ENCODE measurements at places on chromosomes 11 and 22.
A peak's percentile ranks its signal among the peaks of the same experiment; 100 is the strongest.

DNA sequence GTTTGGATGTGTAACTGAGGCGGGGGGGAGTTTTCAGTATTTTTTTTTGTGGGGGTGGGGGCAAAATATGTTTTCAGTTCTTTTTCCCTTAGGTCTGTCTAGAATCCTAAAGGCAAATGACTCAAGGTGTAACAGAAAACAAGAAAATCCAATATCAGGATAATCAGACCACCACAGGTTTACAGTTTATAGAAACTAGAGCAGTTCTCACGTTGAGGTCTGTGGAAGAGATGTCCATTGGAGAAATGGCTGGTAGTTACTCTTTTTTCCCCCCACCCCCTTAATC, 2.3 kb downstream of the MALAT1 start:
- no peak for DNase-seq

DNA sequence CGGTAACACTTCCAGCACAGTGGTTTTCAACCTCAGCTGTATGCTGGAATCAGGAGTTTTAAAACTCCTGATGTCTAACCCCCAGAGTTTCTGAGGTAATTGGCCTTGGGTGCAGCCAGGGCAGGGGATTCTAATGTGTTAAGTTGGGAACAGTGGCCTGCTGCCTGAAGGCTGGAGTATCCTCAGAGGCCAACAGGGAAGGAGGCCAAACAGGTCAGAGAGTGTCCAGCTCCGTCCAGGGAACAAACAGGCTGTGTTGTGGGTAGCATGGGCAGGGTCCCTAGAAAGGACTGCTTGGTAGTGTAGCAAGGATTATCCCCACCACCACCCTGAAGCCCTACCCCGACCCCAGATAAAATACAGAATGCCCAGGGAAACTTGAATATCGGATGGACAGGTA, 10.8 kb upstream of the DAGLA start:
- no peak for DNase-seq

DNA sequence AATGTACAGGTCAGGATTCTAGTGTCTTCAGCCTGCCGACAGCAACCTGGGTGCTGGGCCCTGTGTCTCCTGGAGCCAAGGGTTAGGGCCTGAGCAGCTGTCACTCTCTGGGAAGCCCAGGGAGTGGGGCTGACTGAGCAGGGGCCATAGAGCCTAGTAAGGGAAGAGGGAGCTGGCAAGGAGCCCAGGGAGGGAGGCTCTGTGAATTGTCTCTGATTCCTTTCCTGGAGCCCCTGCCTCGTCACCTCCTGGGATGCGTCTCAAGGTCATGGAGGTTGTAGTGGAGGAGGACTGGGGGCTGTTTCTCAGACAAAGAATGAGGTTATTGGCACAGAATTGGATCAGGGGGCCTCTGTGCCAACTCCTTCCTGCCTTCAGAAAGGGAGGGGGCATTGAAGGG, 11.8 kb downstream of the SOX10 start:
- DNase-seq, result no peak

DNA sequence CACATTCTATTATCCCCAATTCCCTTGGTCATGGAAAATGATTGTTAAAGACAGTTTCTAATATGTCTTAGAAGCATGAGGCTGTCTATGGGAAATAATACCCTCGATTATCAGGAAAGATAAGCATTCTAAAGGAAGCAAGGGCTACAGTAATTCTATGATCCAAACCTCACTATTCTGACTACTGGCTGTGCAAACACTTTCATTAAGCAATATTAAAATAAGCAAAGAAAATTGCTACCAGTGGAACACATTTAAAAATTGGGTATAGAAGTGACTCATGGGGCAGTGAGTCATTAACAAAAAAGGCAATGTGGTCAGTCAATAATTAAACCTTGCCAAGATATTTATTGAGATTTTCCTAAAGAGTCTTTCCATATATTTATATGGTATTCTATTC, 1415.2 kb upstream of the TENM4 start:
- DNase-seq, result no peak

- no peak for DNase-seq
These were observed 59.7 kb downstream of the MICAL3 start for GRCh38 chr22:17964643-17965042.

GRCh38 chr22:25120093-25120561, 79.5 kb upstream of the CRYBB3 start:
- DNase-seq, result no peak

DNA sequence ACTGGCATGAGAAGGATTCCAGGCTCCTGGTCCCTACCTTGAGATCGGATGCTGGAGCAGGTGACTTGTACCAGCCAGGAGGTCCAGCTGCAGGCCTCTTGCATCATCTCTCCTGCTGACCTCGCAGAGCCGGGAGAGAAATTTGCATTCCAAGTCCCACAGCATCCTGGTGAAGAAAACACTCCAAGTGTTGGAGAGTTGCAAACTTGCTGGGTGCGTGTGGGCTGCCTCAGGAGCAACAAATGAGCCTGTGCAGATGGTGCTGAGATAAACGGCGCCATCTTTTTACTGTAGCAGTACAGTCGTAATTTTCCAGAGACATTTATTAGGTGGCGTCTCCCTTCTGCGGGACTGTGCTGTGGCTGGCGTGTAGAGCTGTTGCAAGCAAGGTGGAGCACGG, 32.1 kb upstream of the ZBTB16 start:
- DNase-seq, result no peak

- no peak for DNase-seq
These were observed 42.3 kb upstream of the CCDC188 start for GRCh38 chr22:20192972-20193760.

DNA sequence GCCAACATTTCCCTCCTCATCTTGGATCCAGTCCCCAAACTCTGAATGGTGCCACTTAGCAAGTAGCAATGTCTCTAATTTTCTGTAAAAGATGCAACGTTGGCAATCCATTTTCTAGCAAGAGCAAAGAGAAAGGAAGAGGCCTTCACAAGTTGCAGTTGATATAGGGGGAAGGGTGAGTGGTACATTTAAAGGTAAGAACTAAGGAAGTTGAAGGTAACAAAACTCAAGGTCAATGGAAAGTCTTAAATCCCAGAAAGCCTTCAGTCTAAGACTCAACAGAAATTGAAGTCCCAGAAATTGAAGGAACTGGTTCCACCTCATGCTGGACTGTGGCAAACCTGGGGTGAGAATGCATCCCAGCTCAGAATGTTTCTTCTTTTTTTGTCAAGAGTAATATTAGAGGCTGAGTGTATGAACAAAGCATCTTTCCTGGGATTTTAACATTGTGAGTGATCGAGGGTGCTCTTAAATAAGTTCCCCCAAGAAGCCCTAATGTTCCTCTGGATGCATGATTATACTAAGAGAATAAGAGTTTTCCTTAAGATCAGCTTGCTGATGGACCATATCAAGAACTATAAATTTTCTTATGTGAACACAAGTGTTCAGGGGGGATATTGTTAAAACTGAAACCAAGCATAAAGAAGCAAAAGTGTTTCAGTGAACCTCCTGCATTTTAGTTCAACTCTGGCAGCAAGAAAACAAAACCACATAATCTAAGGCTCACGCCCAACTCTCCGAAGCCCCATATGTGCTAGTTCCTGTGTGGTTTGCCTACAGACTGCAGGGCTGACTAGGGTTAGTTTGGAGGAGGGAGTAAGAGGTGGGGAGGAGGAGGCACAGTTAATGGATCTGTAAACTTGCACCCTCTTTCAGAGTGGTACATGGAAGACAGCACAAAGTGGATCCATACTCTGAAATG, at the start of gene GRAP2:
GRAP2 (plus strand) TSS at position 779 of the 922 bp plus-strand sequence. CDS start 46,023 bp downstream, outside the sequence.
- DNase-seq, result peak; percentile 48

GRCh38 chr11:1570531-1570895, 1.6 kb downstream of the DUSP8 start:
- DNase-seq, result no peak

GRCh38 chr11:8250434-8250833, 13.2 kb downstream of the LMO1 start:
- no peak for DNase-seq

- DNase-seq, result no peak
These were observed 769.5 kb upstream of the ANO3 start for GRCh38 chr11:25562417-25562816.

DNA sequence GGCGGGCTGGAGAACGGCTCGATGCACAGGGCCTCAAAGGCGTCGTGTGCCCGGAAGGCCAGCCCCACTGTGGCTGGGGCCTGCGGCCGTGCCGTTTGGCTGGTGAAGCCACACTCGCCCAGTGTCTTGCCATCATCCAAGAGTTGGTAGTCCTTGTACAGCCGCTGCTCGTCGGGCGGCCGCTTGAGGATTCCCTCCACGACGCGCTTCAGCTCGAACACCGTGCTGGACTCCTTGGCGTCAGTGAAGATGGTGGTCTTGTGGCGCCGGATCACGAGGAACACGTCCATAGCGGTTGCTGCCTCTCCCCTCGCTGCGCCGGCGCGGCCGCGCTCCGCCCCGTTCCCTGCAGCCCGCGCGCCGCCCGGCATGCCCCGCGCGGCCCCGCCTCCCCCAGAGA, 30.3 kb upstream of the PRDM10 start:
- no peak for DNase-seq

GRCh38 chr11:70146299-70146698, 56.8 kb upstream of the FADD start:
- no peak for DNase-seq

GRCh38 chr11:44949160-44950030, 1.3 kb downstream of the TP53I11 start:
- DNase-seq, result no peak

- DNase-seq, result no peak
These were observed 18.1 kb upstream of the TSPAN18 start for GRCh38 chr11:44708523-44709280.

DNA sequence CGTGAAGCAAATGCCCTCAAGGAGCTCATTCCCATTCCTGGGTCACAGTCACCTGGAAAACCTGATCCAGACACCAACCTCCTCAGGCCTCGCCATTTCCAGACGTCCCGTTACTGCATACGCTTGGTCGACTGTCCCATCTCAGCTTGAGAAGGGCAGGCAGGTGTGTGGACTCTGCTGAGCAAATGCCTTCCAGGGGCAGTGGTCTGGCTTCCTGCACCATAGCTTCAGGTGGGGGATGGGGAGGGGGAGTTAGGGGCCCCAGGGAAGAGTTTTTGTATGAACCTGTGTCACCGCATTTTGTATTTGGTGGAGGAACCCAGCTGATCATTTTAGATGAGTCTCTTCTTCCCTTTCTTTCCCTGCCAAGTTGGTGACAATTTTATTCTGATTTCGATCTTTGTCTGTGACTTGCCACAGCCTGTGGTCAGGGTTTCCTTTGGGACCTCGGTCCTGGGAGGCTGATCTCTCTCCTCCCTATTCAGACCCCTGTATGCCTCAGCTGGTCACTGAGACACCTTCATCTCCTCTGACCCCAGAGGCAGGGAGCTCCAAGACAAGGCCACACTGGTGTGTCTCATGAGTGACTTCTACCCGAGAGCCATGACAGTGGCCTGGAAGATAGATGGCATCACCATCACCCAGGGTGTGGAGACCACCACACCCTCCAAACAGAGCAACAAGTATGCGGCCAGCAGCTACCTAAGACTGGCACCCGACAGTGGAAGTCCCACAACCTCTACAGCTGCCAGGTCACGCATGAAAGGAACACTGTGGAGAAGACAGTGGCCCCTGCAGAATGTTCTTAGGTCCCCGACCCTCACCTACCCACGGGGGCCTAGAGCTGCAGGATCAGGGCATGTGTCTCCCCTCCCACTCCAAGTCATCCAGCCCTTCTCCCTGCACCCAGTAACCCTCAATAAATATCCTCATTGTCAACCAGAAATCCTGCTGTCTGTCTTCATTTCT, 22.9 kb downstream of the IGLL5 start:
- no peak for DNase-seq

- DNase-seq, result peak; percentile 64
These were observed 648 bp downstream of the FOSL1 start for GRCh38 chr11:65899356-65900124.

- no peak for DNase-seq
These were observed 1.1 kb downstream of the CAVIN3 start for GRCh38 chr11:6319001-6319703.

- no peak for DNase-seq
These were observed 37.0 kb downstream of the PC start for GRCh38 chr11:66920978-66921784.

- no peak for DNase-seq
These were observed 6.9 kb downstream of the KCNC1 start for GRCh38 chr11:17741487-17741886.

- DNase-seq, result no peak
These were observed 2.5 kb downstream of the CELF1 start for GRCh38 chr11:47550288-47551047.

- no peak for DNase-seq
These were observed 88.1 kb downstream of the MN1 start for GRCh38 chr22:27713461-27713860.
